Stimulated activated CD4-positive, alpha-beta T cell treated with anti-CD3 and anti-CD28 coated beads, TNF-alpha, amount 100 ng/mL, for 24 hours (primary cell): ENCODE measurements at places on chromosomes 5 and 9.

- no peak for DNase-seq
These were observed 53.8 kb downstream of the MFAP3 start for GRCh38 chr5:154092356-154093141.

DNA sequence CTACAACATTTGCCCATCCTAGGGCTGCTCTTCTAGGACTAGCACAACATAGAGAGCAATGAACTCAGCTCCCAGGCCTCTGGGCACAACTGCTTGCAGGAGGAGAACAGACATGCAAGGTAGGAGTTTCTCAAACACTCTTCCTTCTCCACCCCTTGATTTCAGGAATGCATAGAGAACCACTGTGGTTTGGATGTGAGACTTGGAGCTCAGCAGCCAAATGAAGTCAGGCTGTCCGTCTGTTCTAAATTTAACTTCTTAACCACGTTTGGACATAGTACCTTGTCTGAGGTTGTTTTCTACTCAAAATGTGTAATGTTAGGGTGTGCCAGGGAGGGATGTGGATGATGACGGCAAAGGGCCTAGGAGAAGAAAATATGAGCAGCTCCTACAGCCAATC is 515.1 kb upstream of the TNC start:
- no peak for DNase-seq

DNA sequence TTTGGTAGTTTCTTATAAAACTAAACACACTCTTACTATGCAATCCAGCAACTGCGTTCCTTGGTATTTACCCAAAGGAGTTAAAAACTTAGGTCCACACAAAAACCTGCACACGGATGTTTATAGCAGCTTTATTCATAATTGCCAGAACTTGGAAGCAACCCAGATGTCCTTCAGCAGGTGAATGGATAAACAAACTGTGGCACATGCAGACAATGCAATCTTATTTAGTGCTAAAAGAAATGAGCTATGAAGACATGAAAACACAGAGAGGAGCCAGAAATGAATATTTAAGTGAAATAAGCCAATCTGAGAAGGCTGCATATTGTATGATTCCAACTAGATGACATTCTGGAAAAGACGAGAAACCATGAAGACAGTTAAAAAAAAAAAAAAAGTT is 10.7 kb downstream of the WNK2 start:
- no peak for DNase-seq

GRCh38 chr9:4762886-4763541 is 22.0 kb upstream of the AK3 start:
- DNase-seq = no peak

DNA sequence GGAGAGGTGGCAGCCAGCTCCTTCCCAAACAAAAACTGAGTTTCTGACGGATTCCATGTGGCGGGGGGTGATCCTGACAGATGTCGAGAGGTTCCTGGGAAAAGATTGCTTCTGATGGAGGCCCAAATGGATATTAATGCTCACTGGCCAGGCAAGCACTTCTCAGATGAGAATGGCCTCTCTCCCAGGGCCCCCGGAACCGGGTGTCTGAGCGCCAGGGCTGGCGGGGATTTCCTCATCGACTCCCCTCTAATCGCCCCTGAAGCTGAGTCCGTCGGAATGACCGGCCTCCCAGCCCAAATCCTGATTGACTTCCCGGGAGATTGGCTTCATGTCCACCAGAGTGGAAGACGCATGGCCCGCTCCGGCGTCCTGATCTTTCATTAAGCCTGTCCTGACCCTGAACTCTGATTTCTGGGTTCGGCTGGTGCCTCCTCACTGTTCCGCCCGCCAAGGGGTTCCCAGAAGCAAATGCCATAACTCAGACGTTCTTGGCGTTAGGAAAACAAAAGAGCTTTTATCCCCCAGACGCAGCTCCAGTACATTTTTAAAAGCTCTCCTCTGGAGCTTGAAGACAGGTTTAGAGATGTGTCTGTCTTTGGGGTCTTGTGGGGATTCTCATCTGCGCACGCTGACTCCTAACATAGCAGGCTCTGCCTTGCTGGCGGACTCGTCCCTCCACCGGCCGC is 17.6 kb downstream of the FIBCD1 start:
- no peak for DNase-seq

DNA sequence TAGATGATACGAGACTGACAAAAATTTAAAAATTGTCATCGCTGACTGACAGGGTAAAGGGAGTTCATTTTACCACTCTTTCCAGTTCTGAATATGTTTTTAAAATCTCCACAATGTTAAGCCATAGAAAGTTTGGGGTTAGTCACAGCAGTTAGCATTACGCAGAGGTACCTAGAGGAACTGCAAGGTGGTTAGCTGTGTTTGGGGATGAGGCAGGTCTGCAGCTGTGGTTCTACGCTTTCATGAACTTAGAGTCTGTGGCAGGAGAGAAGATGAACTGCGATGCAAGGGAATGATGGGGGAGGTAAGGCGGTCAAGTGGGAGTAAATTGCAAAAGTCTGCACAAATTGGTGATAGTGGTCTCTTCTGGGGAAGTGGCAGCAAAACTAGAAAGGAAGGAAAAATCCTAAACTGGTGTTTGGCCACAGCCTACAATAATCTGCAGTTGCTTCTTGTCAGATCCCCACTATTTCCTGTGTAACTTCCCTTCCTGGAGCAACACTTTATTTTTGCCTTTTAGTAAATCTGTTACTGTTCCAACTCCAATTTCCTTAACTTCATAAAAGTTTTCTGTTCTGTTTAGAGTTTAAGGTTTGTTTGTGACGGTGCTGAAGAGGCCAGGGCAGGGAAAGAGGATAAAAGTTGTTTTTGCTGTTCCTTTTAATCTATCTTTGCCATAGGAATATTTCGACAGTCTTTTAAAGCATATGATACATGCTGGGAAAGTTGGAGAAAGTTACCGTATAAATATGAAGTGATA is 38.6 kb upstream of the SNX2 start:
- DNase-seq = no peak

GRCh38 chr9:74861773-74862474 is 25.8 kb downstream of the TRPM6 start:
- DNase-seq = no peak

DNA sequence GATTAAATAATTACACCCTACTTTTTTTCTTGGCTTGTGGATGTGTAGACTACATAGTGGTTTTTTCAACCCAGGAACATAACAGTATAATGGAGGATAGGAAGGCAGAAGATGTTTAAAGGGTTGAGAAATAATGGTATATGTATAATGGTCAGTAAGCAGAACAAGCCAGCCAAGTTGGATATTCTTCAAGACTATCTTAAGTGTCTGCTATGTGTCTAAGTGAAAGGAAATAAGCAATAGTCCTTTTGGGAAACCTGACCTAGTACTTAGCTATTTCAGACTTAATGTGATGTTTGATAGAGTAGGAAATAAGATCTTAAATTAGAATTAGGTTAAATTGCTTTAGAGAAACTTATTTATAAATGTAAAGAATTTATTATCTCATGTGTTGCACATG is 85.7 kb downstream of the PTPDC1 start:
- no peak for DNase-seq

GRCh38 chr5:84370176-84370575 is 14.5 kb downstream of the EDIL3 start:
- DNase-seq = no peak

- DNase-seq = no peak
These were observed 182.8 kb downstream of the MCTP1 start for GRCh38 chr5:95102080-95102479.

DNA sequence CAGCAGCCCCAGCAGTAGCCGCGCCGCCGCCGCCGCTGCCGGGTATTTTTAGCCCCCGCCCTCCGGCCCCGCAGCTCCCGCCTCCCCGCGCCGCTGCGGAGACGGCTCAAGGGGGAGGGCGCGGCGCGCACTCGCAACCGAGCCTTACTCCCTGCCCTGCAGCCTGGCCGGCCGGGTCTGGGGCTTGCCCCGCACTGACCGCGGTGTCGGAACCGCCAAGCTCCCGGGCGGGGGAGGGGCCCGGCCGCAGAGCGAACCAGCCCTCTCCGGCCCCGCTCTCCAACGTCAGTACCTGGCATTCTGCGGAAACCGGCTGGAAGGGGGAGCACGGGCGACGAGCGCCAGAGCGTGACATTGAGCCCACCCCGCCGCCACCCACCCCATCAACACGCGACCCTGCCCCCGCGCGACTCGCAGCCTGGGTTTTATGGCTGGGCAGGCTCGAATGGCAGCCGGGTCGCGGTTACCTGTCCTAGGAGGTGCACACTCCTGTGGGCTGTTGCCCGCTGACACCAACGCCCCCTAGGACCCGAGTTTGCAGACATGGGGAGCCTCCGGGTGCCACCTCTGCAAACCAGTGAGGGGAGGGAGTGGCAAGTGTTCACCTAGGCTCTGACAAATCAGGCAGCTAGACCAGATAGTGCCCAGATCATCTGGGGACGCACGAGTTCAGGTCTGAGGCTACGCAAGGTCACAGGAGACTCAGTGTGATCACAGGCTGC is at the start of gene ACSL6:
ACSL6 (minus strand) TSS at position 37 of the 722 bp plus-strand sequence. CDS start 105 bp downstream, outside the sequence.
- peak; percentile 35 for DNase-seq

DNA sequence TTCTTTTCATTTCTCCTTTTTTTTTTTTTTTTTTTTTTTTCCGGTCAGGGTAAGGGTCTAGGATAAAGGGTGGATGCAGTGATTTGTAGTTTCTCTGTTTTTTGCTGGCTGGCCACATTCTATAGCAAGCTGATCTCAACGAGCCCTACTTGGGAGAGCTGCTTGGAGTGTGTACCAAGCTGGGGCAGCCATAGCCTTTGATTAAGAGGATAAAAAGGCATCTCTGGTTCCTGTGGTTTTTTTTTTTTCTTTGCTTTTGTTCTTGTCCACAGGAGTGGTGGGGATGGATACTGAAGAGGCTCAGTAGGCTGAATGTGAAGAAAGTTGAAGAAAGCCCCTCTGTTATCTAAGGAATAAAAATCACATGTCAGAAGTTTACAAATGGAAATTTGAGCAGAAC is 955.3 kb upstream of the WWC1 start:
- no peak for DNase-seq

DNA sequence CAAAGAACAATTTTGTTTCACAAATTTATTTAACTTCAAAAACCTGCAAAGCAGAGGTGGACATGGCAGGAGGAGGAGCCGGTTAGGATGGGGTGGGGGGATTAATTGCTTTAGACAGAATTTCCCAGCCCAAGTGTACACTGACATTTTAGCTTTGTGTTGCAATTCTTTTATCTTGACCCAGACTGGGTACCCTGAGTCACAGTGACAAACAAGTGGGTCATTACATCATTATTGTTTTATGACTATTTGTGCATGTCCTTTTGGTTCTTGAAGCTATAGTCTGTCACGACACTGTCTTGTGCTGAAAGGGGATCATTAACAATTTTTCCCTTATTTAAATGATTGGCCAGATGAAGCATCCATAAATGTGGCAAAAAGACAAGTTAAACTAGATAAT is 84.5 kb upstream of the VCAN start:
- no peak for DNase-seq

DNA sequence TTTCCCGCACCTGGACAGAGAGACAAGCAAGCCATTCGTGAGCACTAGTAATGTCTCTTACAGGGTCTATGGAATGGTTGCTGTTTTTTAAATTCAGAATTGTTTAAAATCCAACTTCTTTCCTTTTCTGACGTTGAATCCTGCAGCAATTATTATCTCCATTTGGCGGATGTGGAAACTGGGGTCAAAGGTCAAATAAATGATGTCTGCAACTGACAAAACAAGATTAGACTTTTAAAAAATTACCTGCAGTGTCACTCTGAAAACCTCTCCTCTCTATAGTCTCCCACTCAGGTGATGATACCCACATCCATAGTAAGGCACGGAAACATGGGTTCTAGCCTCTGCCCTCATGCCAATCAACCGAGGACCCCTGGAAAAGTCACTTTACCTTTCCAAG is 142.7 kb upstream of the SMIM23 start:
- DNase-seq = no peak
